ENCODE measurements at places on chromosomes 3 and 15.

- DNase-seq, result peak; percentile 67
These were observed 675 bp downstream of the BRPF1 start for GRCh38 chr3:9732080-9732739.

GRCh38 chr3:190585805-190586630 is 72.1 kb downstream of the IL1RAP start:
- DNase-seq, result peak; percentile 76

DNA sequence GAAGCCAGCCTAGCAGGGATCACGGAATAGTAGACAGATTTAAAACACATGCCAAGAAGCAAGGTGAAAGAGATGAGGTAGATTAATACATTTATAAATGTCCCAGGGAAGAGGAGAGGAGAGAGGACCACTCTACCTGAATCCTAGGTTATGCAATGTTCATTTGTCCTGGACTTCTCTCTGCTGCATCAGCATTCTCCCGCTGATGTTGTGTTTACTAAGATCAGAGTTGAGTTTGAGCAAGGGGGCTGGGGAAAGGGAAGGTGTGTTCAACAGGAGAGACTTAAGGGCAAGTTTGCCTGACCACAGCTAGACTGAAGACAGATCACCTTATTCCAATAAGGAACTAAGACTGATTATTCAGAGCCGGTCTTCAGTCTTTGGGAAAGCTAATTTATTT is 1.1 kb upstream of the KPNA1 start:
- no peak for DNase-seq

DNA sequence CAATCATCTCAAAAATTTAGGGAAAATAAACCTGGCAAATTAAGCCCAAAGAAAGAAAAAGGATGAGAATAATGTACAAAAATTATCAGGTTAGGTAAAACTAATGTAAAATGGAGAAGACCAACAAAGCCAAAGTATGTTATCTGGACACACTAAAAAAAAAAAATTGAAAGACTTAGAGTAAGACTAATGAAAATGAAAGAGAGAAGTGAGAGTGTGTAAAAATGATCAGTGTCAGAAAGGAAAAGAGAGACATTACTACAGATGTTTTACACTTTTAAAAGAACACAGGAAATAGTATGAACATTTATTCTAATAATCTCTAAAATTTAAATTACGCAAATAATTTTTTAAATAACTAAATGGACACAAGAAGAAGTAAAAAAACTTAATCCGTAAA is 573.3 kb upstream of the NR2F2 start:
- no peak for DNase-seq
